Caco-2 (cell line): ENCODE measurements at places on chromosomes 16 and 17.

- no peaks in the 10 kb centered on the region for H3K27me3 ChIP-seq
- H3K4me1 ChIP-seq: peaks cover 10% of the 10 kb centered on the region
- H3K27ac ChIP-seq: no peak overlapping the region
- no peak overlapping the region for H3K4me3 ChIP-seq
- no peaks in the 10 kb centered on the region for H3K36me3 ChIP-seq
Measured at GRCh38 chr17:72719578-72720493, 372.7 kb downstream of the SLC39A11 start.

DNA sequence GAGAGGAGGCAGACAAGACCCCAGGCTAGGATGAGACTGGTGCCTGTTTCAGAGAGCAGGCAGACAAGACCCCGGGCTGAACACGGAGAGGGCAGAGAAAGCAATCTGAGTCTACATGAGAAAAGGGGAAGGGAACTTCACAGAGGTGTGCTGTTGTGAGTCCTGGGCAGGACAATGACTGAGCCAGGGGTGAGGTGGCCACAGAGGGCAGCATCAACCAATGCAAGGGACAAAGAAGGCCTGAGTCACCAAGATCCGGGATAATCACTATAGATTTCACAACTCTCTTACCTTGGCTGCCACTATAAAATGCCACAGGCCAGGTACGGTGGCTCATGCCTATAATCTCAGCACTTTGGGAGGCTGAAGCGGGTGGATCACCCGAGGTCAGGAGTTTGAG, 89.0 kb downstream of the SLC39A11 start:
- H3K27me3 ChIP-seq: no peaks in the 10 kb centered on the region
- H3K4me1 ChIP-seq: no peaks in the 10 kb centered on the region
- H3K36me3 ChIP-seq: no peaks in the 10 kb centered on the region
- H3K27ac ChIP-seq: no peak overlapping the region
- DNase-seq: no peak

DNA sequence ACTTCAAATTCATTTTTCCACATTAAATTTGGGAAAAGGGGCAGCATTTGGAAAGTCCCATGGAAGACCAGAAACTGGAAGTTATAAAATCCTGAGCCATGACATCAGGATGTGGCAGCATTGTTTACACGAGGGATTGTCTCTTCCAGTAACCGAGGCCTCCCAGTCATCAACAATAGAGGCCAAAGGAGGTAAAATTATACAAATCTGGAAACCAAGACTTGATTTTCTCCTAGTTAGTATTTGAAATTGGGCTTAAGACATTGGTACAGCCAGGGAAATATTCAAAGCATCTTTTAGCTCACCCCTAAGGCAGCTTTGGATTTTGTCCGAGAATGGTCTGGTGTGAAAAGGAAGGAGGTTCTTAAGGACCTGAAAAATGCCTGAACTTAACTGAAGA, 251.6 kb upstream of the FOXF1 start:
- no peak overlapping the region for H3K4me3 ChIP-seq
- DNase-seq: no peak
- H3K36me3 ChIP-seq: no peaks in the 10 kb centered on the region
- H3K27ac ChIP-seq: no peak overlapping the region
- no peaks in the 10 kb centered on the region; the same call in 1 of the 2 replicates for H3K27me3 ChIP-seq
- H3K4me1 ChIP-seq: no peaks in the 10 kb centered on the region

GRCh38 chr16:15502041-15502725, 67.8 kb downstream of the BMERB1 start:
- no peak overlapping the region for H3K27ac ChIP-seq
- H3K4me1 ChIP-seq: no peaks in the 10 kb centered on the region
- H3K27me3 ChIP-seq: no peaks in the 10 kb centered on the region
- no peak for DNase-seq
- no peaks in the 10 kb centered on the region for H3K36me3 ChIP-seq
- no peak overlapping the region for H3K4me3 ChIP-seq

DNA sequence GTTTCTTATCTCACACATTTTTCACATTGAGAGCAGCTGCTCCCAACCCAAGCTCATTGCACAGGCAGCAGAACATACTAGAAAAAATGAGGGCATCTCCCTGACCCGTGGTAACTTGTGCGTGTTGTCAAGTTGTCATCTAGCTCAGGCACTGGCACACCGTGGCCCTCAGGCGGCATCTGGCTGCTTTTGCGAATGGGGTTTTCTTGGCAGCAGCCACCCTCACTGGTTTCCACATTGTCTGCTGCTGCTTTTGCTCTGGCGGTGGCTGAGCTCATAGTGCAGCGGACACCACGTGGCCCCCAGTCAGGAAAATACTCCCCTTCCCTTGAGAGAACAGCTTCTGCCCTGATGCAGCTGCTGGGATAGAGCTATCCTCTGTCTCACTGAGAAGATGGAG, 9.4 kb upstream of the TEDC2 start:
- H3K4me3 ChIP-seq: no peak overlapping the region
- DNase-seq: no peak
- H3K4me1 ChIP-seq: no peaks in the 10 kb centered on the region
- peaks cover 2% of the 10 kb centered on the region for H3K36me3 ChIP-seq

DNA sequence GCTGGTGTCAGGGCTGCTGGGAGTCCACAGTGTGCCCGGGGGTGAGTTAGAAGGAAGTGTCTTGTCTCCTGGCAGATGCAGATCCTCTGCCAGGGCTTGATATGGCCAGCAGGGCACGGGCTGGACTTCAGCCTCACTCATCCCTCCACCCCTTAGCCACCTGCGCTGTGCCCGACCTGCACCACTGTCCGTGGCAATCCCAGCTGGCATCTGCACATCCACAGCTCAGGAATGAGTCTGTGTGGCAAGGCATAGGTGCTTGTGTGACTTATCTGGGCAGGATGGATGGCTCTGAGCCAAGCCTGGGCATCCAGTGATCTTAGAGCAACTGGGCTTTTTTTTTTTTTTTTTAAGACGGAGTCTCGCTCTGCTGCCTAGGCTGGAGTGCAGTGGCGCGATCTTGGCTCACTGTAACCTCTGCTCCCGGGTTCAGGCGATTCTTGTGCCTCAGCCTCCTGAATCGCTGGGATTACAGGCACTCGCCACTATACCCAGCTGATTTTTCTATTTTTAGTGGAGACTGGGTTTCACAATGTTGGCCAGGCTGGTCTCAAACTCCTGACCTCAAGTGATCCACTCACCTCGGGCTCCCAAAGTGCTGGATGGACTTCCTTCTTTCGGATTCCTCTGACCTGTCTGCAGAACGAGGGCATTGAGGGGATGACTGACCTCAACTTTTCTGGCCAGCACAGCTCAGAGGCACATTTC, 22.5 kb upstream of the CACNG1 start:
- no peak overlapping the region for H3K27ac ChIP-seq
- no peaks in the 10 kb centered on the region for H3K36me3 ChIP-seq
- DNase-seq: no peak
